ENCODE measurements at places on chromosomes 1 and 21. TPM values are rescaled to one million over a fixed set of nuclear protein-coding genes. Genes with fewer than 3 reads are reported as not detected.
A peak's percentile ranks its signal among the peaks of the same experiment; 100 is the strongest.

- no peak for DNase-seq
Observed at GRCh38 chr1:238681451-238681850, 704.9 kb upstream of the CHRM3 start.

DNA sequence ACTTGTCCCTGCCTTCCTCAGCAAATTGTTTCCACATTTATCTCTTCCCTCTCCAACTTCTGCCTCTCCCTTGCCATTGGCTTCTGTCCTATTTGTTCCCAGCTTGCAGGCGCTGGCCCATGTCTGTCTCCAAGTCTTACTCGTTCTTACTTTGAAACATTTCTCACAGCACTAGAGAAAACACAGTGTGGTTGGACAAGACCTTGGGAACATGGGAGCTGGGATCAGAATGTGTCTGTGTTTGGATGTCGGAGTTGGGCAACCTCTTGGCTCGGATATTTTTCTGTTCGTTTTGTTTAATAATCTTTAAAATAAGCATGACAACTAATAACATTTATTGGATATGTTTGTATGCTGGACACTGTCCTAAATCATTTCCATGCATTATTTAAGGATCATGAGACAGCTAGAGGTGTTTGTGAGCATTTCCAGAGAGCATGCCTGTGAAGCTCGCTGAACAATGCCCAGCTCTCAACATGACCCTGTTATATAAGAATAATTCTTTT lies 5.9 kb upstream of the BRWD1 start:
- no peak for DNase-seq

DNA sequence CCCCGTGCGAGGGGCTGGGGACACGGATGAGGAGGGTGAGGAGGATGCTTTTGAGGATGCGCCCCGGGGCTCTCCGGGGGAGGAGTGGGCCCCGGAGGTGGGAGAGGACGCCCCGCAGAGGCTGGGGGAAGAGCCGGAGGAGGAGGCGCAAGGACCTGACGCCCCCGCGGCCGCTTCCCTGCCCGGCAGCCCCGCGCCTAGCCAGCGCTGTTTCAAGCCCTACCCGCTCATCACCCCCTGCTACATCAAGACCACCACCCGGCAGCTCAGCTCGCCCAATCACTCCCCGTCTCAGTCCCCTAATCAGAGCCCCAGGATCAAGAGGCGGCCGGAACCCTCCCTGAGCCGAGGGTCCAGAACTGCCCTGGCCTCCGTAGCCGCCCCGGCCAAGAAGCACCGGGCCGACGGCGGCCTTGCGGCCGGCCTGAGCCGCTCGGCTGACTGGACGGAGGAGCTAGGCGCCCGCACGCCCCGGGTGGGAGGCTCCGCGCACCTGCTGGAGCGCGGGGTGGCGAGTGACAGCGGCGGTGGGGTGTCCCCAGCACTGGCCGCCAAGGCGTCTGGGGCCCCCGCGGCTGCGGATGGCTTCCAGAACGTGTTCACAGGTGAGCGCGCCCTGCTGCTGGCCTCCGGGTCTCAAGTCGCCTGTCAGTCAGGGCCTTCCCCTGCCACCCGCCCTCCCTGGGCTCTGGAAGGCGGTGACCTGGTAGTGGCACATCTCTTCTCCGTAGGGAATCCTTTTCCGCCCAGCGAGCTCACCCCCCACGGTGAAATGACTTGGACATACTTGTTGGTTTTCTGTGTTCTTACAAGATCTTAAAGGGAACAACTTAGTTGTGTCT lies 1.7 kb downstream of the FMN2 start:
- no peak for DNase-seq

GRCh38 chr1:113046569-113046968 lies 26.4 kb upstream of the LRIG2 start:
- no peak for DNase-seq

DNA sequence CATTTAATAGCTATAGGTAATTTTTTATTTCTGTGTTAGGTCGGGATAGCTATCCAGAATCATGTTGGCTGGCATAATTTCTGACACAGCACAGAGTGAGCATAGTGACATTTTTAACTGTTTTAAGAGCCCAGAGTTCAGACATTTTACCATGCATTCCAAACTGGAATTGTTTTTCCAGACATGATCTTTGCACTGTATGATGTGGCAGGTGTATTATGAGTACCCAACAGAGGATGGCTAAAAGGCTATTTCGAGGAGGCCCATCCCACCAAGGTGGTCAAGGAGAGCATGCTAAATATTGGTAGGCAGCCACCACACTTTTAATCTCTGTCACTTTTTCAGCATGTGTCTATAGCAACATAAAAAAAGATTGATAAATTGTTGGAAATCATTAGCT lies 137.3 kb upstream of the ST6GALNAC5 start:
- DNase-seq = no peak

GRCh38 chr1:96365596-96366390 lies 355.8 kb upstream of the PTBP2 start:
- peak; percentile 36 for DNase-seq

DNA sequence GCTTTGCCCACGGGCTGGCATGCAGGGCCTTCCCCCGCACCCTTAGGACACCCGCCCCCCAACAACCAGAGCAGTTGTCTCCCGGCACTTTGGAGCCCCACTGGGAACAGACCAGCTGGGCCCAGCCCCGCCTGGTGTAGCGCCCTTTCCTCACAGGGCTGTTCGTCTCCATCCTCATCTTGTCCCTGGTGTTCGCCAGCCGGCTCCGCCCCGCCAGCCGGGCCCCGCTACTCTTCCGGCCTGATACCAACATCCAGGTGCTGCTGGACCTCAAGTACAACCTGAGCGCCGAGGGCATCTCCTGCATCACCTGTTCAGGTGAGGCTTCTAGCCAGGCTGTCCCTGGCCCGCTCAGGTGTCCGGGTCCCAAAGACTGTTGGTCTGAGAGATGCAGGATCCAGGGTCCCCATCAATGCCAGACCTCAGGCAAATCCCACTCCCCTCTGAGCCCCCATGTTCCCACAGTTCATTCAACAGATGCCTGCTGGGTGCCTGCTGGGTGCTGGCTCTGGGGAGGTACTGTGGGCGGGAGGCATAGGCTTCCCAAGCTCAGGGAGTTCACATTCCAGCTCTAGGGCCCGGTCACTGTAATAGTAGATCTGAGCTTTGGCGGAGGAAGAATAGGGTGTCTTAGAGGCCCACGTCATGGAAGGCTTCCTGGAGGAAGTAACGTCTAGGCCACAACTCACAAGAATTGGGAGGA lies 41.7 kb downstream of the DISP3 start:
- no peak for DNase-seq

- peak; percentile 89 for DNase-seq
Observed at GRCh38 chr1:63753591-63753990, 20.2 kb upstream of the ROR1 start.

DNA sequence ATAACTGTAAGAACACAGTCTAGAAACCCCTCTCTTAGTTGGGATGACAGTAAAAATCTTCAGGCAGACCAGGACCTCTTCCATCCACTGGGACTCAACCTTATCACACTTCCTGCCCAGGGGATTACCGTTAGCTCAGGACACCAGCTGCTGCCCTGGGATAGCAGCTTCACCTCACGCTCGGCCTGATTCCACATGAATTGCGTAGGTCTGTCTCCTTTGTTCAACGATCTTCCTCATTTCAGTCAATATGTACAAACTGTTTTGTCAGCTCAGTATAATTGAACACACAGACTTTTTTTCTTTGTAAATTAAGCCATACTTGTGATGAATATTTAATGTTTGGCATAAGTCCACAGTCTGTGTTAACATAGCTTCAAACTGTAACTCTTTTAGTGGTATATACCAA lies 290.4 kb downstream of the GRIK1 start:
- DNase-seq = no peak

GRCh38 chr1:155909894-155910293 lies 1.3 kb downstream of the RIT1 start:
- DNase-seq = no peak

DNA sequence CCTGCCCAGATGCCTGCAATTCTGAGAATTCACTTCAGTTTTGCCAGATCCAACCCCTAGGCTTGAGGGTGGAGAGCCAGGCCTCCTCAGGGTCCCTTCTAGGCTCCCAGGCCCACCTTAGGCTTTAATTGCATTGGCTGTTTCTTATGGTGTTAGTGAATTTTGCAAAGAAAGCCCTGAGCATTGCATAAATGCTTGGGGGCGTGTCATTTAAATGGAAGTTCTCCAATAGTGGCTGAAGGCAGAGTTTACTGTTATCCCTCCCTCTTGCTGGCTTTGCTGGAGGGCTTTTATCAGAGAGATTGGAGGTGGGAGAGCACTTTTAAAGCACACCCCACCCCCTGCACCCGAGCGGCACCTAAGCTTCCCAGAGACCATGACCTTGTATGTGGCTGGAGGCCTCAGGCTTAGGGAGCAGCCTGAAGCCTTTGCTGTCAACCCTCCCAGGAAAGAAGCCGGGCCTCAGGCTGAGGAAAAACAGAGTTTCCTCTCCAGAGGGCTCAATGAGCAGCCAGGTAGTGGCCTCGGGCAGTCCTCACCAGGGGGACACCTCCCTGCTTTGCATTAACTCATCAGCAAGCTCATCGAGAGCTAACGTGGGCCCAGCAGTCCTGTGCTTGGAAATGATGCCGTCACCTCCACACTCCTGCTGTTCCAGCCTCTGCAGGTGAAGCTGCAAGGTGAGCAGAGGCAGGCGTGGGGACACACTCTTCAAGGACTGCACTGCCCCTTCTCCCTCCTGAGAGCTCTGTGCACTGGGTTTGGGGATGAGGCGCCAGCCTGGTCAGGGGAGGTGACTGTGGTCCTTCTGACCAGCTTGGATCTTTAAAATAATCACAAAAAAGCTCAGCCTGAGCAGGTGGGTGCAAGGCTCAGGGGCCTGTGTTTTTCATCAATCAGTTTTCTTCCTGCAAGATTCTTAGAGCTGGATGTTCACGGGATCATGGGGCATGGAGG lies 58.0 kb downstream of the STUM start:
- no peak for DNase-seq

GRCh38 chr1:215529571-215529970 lies 37.5 kb upstream of the KCTD3 start:
- no peak for DNase-seq

DNA sequence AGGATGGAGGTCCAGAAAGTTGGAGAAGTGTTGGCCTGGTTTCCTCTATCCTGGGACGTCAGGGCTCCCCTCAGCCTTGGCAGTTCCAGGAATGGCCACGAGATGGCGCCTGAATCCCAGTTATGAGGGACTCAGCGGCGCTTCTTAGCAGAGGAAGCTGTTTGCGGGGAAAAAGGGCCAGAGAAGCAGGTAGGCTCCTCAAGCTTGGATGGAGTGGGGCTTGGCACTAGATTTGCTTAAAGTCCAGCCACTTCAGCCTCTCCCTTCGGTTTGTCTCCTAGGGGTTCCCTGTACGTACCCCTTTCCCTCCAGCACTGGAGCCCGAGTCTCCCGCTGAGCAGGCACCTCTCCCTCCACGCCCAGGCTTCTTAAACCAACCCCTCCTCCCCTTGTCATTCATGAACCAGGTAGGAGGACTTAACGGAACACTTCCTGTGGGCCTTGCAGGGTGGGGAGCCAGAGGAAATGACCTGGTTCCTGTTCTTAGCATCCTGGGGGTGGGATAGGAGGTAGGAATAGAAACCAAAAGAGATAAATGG lies 32.0 kb upstream of the TENT5B start:
- DNase-seq = peak; percentile 75

DNA sequence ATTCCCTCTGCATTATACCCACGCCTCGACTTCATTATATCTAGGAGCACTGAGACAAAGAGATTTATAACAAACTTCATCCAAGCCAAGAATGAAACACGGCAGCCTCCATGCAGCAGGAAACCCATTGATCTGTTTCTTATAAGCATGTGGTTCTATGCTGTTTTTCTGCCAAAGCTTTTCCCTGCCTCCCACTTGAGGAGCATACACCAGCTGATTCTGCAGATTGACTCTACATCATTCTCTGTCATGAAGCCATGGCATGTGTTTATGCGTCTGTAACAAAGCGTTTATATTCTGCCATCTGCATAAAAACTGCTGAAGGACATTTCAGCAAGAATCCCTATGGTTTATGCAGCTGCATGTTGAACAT lies 102.0 kb downstream of the CYYR1 start:
- no peak for DNase-seq

DNA sequence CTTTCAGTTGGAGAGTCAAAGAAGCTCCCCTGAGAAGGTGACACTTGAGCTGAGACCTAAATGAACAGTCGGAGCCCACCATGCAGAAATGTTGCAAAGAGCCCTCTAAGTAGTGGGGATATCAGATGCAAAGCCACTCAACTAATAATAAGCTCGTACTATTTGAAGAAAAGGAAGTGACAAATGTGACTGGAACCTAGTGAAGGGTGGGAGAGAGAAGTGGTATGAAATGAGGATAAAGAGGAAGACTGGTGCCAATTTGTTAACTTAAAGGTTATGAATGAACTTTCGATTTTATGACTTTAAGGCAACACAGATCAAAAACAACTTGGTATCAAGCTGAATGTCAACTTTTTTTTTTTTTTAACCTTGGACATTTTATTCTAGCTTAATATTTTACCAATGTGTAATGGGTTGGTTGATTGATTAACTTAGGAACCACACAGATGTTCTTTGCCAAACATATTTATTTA lies 14.7 kb downstream of the LYPLAL1 start:
- DNase-seq = peak; percentile 4

GRCh38 chr1:110200666-110201065 lies 9.4 kb upstream of the KCNC4 start:
- DNase-seq = no peak

- peak; percentile 11 for DNase-seq
Observed at GRCh38 chr1:244100704-244101453, 49.8 kb downstream of the ZBTB18 start.

DNA sequence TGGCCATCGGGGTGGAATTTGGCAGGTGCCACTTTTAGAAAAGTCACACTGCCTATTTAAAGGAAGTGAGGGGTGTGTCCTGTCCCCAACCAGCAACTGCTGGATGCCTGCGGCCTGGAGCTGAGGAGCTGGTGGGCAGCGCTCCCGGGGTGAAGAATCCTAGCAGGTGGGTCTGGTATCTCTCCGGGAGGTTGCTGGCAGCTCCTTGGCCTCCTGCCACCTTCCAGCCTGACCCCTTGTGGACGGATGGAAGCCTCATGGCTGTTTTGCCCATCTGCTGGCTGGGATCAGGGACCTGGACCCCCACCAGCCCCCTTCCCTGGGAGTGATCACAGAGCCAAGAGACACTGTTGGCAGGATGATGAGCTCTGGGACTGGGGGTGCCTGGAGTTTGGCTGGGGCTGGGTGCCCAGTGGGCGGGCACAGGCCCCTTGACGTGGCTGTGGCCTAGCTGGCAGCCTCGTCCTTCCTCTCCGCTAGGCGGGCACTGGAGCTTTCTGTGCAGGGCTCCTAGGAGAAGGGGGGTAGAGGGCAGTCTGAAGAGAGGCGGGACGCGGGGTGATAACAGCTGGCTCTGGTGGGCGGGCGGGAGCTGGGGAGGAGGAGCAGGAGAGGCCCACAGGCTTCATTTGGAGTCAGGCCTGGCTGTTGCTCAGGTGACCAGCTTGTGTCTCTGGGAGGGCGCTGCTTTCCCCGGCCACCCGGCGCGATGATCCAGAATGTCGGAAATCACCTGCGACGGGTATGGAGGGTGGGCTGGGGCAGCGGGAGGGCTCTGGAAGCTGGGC lies at the start of gene ACOT11:
TSS of gene ACOT11 (plus strand) at position 628 of the 788 bp plus-strand sequence. CDS start at position 710, 82 bp downstream.
- no peak for DNase-seq

GRCh38 chr1:8911416-8912309 lies 33.2 kb upstream of the ENO1 start:
- no peak for DNase-seq

- no peak for DNase-seq
Observed at GRCh38 chr1:30318864-30319718, 404.3 kb downstream of the MATN1 start.

GRCh38 chr1:189409774-189410173 lies 1067.9 kb downstream of the BRINP3 start:
- DNase-seq = no peak

Gene TMPRSS15
- not detected for total RNA-seq

Gene GJA8
- total RNA-seq = not detected

Gene A3GALT2
- not detected for total RNA-seq

Gene CHIA
- total RNA-seq = not detected

Gene YBEY
- 4.6 TPM for total RNA-seq

Gene LIPI
- not detected for total RNA-seq

Gene CLCA1
- not detected for total RNA-seq

Gene RNF115
- total RNA-seq = 9.8 TPM
